ENCODE measurements at places on chromosomes 5 and 9.
A peak's percentile ranks its signal among the peaks of the same experiment; 100 is the strongest.

DNA sequence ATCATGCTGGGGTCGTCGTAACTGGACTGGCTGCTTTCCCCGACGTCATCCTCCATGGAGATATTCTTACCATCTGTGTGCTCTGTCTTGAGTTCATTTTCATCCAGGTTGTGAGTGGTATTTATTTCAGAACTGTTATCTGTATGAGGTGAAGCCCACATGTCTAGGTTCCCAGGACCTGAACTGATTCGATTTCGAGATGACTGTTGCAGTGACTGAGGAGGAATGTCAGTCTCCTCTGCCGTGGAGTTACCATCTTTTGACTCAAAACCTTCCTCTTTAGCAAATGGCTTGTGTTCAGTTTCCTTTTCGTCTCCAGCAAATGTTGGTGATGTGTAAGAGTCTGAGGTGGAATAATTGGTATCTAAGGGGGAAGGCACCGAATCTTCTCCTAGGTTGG lies 55.2 kb upstream of the PCA3 start:
- no peak for DNase-seq

GRCh38 chr5:25862276-25862675 lies 1176.1 kb downstream of the CDH9 start:
- peak; percentile 22 for DNase-seq

GRCh38 chr9:114742947-114743346 lies 61.0 kb upstream of the TEX48 start:
- DNase-seq, result no peak

DNA sequence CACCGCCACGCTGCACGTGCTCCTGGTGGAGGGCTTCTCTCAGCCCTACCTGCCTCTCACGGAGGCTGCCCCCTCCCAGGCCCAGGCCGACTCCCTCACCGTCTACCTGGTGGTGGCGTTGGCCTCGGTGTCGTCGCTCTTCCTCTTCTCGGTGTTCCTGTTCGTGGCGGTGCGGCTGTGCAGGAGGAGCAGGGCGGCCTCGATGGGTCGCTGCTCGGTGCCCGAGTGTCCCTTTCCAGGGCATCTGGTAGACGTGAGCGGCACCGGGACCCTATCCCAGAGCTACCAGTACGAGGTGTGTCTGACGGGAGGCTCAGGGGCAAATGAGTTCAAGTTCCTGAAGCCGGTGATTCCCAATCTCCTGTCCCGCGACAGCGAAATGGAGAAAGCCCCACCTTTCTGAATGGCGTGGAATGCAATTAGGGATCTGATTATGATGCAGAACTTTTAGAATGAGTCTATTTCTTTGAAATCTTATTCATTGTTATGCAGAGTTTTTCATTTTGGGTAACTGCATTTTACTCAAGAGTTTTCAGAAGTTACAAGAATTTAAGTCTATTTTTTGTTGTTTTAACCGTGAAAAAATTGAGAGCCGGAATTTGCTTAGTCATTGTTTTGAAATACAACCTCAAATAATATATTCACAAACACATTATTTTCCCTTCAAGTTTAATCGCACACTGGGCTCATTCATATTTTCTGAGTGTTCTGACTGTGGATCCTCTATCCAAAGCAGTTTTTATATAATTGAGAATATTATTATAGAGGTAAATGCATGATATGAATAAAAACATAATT lies 8.5 kb upstream of the PCDHB15 start:
- no peak for DNase-seq

DNA sequence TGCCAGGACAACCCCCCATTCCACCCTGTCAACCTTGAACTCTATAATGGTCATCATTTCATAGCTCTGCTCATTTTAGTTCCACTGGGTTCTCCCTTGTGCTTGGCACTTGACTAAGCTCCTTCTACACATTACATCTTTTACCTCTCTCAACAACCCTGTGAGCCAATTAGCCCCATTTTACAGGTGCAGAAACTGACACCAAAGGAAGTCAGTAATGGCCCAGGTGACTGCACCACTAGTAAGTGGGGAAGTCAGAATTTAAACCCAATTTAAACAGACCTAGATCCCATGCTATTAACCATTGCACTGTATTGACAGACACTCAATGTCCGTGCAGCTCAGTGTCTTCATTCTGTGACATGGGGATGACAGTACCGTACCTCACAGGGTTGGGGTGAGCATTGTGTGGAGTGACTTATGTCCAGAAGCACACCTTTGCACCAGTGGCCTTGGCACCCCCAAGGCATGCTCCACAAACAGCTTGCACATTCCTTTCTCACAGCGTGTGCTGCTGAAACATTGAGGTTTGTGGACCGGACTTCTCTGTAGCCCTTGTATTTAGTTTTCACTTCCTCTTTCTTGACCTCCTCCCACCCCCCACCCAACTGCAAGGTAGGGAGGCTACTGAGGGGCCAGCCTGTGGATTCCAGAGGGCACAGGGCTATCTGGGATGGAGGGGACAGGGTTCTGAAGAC lies 23.1 kb downstream of the IRF1 start:
- no peak for DNase-seq

DNA sequence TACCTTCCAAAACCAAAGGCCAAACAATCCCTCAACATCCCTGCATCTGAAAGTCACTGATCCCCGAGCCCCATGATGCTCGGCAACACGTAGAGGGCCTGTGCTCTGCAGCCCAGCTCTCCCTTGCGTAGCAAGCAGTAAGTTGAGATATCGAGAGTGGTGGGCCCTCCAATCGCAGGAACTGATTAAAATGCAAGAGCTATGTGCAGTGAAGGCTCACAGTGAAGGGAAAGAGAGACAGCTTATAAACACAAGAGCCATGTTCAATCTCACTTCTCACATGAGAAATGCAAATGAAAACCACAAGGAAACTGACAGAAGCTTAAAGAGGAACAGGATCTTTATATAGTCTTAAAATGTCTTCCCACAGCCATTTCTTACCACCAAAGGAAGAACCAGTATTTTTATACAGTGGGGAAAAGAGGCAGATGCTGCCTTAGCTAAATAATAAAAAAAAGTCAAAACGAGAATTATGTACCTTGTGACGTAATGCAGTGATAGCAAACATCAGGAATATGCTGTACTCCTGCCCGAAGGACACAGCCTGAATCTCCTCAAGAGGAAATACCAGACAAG lies 24.6 kb downstream of the TTF1 start:
- DNase-seq, result no peak

DNA sequence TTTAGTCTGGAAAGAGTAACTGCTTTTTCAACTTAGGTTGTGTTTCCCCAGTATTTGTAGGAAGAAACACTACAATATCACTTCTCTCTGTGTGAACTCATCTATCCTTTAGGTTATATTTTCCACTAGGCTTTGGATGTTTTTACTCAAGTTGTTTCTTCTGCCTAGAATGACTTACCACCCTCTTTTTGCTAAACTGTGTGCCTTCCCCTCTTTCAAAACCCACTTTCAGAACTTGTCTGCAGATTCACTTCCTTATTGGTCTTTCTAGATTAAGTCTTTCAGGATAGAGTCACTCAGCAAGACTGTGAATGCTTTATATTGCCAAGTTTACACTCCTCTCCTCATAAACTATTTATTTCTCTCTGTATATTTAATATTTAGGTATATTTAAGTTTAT lies 14.2 kb upstream of the CAST start:
- DNase-seq, result no peak

GRCh38 chr9:129698254-129698757 lies 32.9 kb downstream of the PRRX2 start:
- no peak for DNase-seq

- DNase-seq, result no peak
Measured at GRCh38 chr5:35161652-35162273, 68.5 kb downstream of the PRLR start.

DNA sequence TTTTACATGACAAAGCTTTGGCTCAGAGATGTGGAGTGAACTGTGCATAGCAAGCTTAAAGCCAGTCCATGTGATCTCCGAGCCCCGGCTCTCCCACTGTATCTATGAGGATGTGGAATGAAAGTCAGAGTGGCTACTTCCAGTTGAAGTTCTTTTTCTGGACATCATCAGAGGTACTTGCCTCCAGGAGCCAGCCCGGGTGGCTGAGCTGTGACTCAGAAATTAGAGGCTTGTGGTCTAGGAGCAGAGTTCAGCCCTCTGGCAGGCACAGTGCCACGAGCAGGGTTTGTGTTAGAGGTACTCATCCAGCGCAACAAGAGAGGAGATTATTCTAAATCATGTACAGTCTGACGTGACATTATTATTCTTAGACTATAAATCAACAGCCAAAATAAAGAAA lies 322.5 kb downstream of the CDK5RAP2 start:
- peak; percentile 67 for DNase-seq

- DNase-seq, result no peak
Measured at GRCh38 chr5:167773668-167774301, 517.7 kb upstream of the WWC1 start.

DNA sequence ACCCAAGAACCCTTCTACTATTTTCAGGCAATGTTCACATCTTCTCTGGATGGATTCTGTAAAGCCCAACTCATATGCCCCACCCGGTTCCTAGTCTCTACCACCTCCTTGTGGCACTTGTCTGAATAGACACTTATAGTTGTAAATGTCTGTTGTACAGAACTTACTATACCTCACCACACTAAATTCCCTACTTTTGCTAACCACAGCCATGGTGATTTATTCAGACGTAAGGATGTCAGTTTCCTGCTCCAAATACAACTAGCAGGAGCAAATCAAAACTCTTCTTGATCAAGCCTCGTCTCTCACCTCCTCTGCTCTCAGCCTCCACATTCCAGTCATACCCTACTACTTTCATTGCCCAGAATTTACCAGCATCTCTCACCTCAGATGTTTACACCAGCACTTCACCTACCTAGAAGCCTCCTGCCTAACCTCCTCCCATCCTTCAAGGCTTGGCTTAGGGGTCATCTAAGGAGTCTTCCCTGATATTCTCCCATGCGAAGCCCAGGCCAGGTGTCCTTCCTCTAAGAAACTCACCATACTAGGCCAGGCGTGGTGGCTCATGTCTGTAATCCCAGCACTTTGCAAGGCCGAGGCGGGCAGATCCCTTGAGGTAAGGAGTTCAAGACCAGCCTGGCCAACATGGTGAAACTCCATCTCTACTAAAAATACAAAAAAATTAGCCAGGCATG lies 75.5 kb downstream of the MAPKAP1 start:
- DNase-seq, result peak; percentile 40

- no peak for DNase-seq
Measured at GRCh38 chr9:130982636-130983358, 26.2 kb upstream of the LAMC3 start.

- DNase-seq, result no peak
Measured at GRCh38 chr5:174717826-174718455, 6.4 kb upstream of the MSX2 start.

- no peak for DNase-seq
Measured at GRCh38 chr5:180862645-180863044, 1.6 kb upstream of the ZFP62 start.

DNA sequence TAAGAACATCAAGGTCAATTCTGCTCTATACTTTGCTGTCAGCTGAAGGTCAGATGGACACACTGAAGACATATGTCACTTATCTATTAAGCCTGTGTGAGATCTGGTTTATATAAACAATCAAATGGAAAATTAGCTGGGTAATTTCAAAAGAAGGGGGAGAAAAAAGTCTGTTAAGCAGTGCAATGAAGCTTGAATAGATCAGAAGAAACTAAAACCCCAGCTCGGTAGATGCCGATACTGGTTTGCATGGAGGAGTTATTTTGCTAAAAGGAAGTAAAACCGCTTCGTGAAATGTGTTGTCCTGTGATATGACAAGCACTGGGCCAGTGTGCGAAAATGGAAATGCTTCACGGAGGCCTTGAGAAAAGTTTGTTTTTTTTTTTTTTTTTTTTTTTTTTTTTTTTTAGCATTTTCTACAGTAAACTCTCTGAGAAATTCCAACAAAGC lies 148.8 kb downstream of the MEF2C start:
- no peak for DNase-seq

GRCh38 chr9:4838189-4838546 lies 45.4 kb downstream of the RCL1 start:
- no peak for DNase-seq

DNA sequence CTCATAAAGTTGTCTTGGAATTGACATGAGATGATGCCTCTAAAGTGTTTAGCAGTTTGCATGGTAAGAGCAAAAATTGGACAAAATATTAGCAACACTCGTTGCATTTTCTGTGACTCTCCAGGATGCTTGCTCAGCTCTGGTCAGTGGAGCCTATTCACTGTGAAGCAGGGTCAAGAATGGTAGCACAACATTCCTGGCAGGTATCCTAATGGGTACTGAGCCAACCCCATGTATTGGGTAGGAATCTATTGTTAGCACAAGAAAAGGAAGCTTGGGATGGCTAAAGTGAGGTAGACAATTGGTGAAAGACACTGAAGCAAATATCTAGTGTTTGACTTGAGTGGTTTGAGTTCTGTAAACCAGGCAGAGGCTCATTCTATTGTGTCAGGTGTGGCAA lies 10.4 kb upstream of the ACTBL2 start:
- no peak for DNase-seq

DNA sequence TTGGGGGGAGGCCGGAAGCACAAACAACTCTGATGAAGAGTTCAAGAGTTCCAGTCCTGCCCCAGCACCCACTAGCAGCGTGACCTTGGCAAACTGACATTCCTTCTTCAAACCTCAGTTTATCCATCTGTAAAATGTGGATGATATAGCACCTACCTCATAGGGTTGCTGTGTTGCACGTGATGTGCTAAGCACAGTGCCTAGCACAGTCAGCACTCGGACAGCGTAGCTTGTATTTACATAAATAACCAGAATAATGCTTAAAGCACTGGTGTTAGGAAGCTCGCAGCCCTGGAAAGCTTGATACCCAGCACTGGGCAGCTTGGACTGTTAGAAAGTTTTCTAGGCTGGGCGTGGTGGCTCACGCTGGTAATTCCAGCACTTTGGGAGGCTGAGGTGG lies 5.1 kb downstream of the PKN3 start:
- no peak for DNase-seq

- DNase-seq, result no peak
Measured at GRCh38 chr5:108867656-108868055, 120.0 kb downstream of the FER start.

DNA sequence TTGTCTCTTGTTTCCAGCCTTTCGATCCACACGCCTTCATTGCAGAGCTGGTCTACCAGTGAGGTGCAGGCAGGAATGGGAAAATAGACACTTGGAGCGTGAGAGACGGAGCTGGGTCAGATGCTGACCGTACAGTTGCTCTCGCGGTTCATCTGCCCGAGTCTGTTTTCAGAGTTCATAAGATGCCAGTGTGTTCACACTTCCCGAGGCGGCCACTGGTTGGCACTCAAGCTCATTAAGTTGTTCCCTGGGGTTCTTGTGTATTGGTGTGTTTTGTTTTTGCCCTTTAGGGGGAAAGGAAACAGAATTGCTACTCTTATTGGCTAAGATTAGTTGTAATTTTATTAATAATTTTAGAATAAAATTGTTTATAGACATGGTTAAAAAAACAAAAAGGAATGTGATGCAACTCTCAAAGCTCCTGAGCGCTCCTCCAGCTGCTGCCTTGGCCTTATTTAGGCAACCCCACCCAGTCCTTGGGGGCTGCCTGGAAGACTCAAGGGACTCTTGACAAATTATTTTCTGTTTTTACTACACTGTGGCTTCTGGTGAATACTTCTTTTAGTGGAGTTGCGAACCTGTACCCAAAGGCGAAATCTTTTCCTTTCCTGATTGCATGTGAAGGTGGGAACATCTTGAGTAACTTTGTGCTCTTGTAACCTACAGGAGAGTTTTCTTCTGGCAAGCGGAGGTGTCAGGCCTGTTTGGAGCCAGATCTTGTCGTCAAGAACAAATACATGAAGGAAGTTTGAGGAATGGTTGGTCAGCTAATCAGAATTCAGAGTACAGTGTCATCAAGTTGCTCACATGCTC lies 146.1 kb downstream of the MAST4 start:
- DNase-seq, result no peak

Measured in NCI-H2081 (cell line).